ENCODE measurements at places on chromosomes 6 and 20. TPM values are rescaled to one million over a fixed set of nuclear protein-coding genes. Genes with fewer than 3 reads are reported as not detected.

- DNase-seq, result no peak
Observed at GRCh38 chr6:39074486-39074885, 25.9 kb downstream of the GLP1R start.

- DNase-seq, result peak; percentile 74
Observed at GRCh38 chr20:62355878-62356588, 11.1 kb downstream of the LAMA5 start.

- DNase-seq, result no peak
Observed at GRCh38 chr6:46964716-46965519, 43.2 kb upstream of the ADGRF5 start.

- DNase-seq, result no peak
Observed at GRCh38 chr6:132651062-132651461, 7.9 kb downstream of the TAAR1 start.

DNA sequence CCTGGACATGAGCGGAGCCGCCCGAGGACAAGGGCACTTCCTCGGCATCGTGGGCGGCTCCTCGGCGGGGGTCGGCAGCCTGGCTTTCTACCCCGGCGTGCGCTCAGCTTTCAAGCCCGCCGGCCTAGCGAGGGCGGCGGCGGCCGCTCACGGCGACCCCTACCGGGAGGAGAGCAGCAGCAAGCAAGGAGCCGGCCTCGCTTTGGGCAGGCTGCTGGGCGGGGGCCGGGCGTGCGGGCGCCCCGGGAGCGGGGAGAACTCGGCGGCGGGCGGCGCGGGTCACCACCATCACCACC lies 6.7 kb downstream of the PRDM13 start:
- peak; percentile 59 for DNase-seq

DNA sequence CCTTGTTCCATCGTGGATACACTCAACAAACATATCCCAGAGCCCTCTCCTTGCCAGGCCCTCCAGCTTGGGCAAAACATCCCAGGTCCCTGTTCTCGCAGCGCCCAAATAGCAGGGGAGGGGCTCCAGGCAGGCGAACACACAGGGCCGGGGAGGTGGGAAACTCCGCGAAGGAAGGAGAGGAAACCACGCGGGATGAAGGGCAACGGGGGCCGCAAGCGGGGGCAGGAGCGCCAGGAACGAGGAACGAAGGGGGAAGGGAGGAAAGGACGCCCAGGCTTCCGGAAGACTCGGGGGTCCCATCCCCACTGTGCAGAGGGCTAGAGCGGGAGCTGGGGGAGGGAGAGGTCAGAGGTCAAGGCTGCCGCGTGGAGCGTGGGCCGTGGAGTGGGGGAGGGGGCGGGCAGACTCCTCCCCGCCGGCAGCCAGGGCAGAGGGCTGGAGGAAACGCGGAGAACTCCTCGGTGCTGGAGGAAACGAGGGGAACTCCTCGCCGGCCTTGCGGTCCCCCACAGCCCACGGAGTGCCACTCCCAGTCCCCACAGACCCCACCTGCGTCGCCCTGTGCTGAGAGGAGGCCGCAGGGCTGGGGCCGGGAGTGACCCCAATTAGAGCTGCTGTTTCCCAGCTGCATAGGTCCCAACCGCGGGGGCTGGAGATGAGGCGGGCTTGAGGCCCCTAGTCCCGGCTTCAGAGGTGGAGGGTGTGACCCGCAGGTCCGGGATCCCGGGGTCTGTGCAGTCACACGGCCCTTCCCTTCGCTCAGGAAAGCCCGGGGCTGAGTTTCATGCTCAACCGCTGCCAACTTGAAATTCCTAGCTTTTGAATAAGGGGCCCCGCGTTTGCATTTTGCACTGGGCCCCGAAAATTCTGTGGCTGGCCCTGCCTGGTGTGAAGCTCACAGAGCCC lies 1.2 kb upstream of the RBM38 start:
- peak; percentile 52 for DNase-seq

DNA sequence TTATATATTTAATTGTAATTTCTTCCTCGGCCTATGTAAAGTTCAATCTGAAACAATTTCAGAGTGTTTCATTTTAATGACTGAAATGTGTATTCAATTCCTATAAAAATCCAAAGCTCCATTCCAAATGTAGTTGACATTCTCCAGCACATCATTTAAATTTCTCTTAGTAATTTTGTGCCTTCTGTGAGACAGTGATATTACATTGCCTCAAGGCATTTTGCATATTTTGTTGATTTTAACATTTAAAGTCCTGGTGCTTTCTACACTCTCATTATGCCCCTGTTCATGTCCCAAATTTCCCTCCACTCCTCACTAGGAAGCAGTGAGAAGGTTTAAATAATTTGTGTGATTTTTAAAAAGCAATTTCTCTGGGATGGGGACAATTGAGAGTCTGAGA lies 34.1 kb upstream of the THEMIS start:
- no peak for DNase-seq

GRCh38 chr20:10922506-10922905 lies 248.7 kb upstream of the JAG1 start:
- DNase-seq, result no peak

DNA sequence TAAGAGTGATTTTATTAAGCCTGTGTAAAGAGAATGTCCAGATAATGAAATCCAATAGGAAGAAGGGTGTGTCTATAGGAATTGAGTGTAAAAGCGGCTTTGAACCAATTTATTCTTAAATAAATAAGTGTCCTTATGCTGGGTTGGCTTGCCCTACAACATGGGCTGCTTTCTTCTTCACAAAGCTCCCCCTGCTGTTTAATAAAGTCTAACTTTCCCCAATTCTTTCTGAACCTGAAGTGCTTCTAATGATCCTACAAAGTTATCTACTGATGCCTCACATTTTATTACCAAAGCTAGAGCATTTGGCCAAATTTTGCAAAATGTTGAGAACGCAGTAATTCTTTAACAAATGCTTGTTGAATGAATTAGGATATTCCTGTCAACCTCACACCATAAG lies 36.3 kb upstream of the SIRT5 start:
- no peak for DNase-seq

GRCh38 chr6:91782802-91783201 lies 1195.9 kb upstream of the MAP3K7 start:
- no peak for DNase-seq

GRCh38 chr6:41372832-41373626 lies 37.6 kb downstream of the NCR2 start:
- DNase-seq, result no peak

DNA sequence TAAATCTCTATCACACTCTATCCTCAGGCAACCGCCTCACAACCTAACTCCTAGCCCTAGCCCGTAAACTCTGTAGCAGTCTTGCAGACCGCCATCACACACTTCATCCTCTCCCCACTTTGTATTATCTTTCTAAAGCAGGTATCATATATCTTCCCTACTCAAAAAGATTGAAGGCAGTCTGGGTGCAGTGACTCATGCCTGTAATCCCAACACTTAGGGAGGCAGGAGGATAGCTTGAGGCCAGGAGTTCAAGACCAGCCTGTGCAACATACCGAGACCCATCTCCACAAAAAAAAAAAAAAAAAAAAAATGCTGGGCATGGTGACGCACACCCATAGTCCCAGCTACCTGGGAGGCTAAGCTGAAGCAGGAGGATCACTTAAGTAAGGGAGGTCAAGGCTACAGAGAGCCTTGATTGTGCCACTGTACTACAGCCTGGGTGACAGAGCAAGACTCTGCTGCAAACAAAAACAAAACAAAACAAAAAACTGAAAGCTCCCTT lies 22.9 kb downstream of the RANBP9 start:
- no peak for DNase-seq

DNA sequence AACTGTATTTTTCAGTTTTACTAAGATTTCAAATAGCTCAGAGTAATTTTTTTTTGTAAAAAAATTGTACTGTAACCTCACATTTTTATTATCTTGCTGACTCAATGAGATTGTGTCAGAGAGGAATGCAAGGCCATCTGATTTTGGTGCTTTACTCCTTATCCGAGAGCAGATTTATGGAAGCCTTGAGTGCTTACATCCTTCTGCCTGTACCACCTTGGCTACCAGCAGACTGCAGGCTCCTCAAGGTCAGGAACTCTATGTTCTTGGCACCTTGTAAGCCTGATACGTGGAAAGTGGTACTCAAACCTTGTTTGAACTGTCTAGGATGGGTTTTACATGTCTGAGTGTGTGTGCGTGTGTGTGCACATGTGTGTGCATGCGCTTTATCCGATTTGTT lies 80.1 kb upstream of the MLIP start:
- DNase-seq, result no peak

Gene NUS1
- total RNA-seq, result 13.3 TPM

Gene RPS6KA2
- total RNA-seq, result 50.2 TPM

Gene UBE2C
- total RNA-seq, result 1.1 TPM

Gene PSMB9
- total RNA-seq, result 12.6 TPM

Gene PRSS35
- not detected for total RNA-seq

Data from Right ventricle myocardium superior (tissue), 1 donor.